COR-L47 (cell line): ENCODE measurements at places on chromosomes 12 and 14.

DNA sequence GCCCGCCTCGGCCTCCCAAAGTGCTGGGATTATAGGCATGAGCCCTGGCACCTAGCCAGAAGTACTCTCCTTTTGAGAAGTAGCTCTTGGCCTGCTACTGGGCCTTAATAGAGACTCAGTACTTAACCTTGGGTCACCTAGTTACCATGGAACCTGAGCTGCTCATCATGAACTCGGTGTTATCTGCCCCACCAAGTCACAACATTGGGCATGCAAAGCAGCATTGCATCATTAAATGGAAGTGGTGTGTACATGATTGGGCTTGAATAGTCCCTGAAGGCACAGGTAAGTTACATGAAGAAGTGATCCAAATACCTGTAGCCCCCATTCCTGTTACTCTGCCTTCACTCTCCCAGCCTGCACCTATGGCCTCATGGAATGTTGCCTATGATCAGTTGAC lies 18.0 kb upstream of the ATF7 start:
- DNase-seq: no peak

- DNase-seq: no peak
These were observed 7.2 kb upstream of the MYL6B start for GRCh38 chr12:56145217-56145616.

- DNase-seq: no peak
These were observed 41.9 kb downstream of the CYP46A1 start for GRCh38 chr14:99725774-99726537.

DNA sequence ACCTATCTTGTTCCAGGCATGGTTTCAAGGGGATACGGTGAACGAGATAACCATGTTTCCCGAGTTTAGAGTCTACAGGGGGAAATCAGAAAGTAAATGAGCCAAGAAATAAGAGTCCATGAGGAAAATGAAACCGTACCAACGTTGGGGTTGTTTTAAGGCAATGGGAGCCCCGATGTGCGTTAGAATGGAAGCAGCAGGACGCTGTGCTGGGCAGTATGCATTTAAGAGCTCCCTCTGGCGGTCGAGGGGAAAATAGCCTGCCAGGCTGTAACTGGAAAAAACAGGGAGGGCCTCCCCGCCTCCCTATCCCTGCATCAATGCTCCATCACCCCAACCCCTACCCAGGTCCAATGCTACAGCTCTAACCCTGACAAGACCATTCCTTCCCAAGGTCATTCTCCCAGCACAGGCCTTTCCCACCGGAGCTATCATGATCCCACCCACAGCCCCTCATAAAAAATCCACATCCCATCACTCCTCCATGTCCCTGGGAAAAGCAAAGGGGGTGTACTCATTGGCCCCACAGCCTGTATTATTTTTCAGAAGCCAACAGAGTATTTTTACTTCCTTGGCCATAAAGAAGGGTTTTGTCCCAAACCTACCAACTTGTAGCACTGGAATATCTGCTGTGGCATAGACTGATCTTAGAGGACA lies 226.3 kb upstream of the NOS1 start:
- DNase-seq: peak; percentile 50

DNA sequence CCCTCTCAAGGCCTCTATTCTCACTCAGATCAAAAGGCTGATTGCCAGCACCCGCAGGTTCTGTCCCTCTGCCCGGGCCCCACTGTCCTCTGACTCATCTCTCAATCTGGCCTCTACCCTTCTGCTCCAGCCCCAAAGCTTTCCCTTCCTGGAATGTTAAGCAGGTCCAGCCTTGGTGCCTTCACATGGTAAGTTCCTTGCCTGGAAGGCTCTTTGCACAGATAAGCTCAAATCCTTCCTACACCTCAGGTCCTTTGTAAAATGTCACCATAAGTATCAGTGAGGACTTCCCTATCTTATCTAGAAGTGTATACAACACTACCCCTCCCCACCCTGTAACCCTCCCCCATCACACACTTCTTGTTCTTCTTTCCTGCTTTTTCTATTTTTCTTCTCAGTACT lies 22.2 kb downstream of the LPCAT3 start:
- no peak for DNase-seq

DNA sequence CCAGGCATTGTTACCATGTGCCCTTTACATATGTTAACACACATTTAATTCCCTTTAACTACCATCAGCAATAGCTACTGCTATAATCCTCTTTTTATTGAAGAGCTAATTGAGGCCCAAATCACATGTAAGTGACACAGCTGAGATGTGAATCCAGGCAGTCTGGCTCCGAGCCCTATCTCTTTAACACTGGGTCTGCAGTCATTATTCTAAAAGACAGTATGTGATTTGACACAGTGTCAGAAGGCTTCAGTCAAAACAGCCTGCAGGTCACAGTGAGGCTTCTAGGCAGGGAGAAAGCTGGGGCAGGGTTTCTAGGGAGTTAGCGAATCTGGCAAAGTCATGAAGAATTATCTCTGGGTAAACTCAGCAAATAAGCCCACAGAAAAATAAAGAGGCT lies 148.2 kb downstream of the KIF21A start:
- no peak for DNase-seq

DNA sequence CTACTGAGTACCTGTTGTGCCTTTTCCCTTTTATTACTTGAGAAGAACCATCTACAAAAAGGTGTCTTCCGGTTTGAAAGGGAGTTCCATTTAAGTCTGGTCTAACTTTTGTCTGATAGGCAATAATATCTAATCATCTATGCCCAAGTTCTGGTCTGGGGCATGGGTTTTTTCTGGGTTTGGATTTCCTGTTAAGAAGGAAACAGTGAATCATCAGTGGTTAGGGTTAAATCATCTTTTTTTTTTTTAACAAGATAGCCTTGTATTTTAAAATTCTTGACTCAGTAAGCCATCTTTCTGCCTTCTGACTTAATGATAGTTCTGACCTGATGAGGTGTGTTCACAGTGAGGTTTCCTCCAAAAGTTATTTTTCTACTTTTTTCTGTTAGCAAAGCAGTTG lies 29.3 kb upstream of the CPNE8 start:
- no peak for DNase-seq
